ENCODE measurements at places on chromosomes 2 and 18. TPM values are rescaled to one million over a fixed set of nuclear protein-coding genes. Genes with fewer than 3 reads are reported as not detected.

- H3K27me3 ChIP-seq: no peaks in the 10 kb centered on the region
- H3K4me1 ChIP-seq: no peaks in the 10 kb centered on the region
- H3K27ac ChIP-seq: no peak overlapping the region
- no peak overlapping the region for H3K4me3 ChIP-seq
- no peak for DNase-seq
These were observed 261.2 kb downstream of the ALK start for GRCh38 chr2:29660201-29660600.

- H3K4me3 ChIP-seq: no peak overlapping the region
- no peak for DNase-seq
- no peak overlapping the region for H3K27ac ChIP-seq
- no peaks in the 10 kb centered on the region for H3K27me3 ChIP-seq
- H3K36me3 ChIP-seq: no peaks in the 10 kb centered on the region
These were observed 36.4 kb downstream of the SLC20A1 start for GRCh38 chr2:112682101-112682500.

DNA sequence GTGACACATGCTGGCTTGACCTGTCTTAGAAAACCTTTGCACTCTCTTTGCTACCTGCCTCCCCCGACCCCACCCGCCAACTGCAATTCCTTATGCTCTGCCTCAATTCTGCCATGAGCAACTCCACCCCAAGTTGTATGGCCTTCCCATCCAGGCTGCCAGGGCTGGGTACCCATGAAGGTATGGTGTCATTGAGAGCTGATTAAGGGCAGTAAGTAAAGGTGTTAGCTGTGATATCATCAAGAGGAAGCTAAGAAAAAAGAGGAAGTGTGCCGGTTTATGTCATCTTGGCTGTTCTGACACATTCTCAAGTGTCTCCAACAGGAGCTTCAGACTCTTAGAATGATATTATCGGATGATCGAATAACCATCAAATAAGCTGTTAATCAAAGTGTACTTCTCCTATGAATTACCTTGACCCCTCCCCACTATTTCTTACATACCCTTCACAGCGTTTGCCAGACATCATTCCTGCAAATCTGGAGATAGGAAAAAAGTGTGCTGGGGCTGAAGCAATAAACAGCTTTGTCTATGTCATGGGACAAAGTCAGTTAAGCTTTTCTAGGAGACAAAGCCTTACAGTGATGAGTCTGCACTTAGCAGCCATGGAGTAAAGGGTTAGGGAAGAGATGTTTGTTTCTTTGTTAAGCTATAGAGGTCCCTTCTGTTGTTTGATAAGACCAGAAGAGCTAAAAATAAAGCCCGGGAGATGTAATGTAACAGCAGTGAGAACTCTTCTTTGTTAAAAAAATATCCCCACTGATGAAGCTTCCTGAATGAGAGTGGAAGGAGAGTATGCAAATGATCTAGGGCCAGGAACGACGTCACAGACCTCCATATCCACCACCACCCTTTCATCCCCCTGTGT, 40.4 kb upstream of the SMAD2 start:
- no peak overlapping the region for H3K4me3 ChIP-seq
- H3K27ac ChIP-seq: no peak overlapping the region
- peaks cover 18% of the 10 kb centered on the region for H3K27me3 ChIP-seq
- DNase-seq: peak; percentile 73
- peaks cover 18% of the 10 kb centered on the region for H3K4me1 ChIP-seq

GRCh38 chr2:167818521-167818920, 428.9 kb downstream of the STK39 start:
- no peak for DNase-seq
- no peak overlapping the region for H3K27ac ChIP-seq
- no peaks in the 10 kb centered on the region for H3K36me3 ChIP-seq

DNA sequence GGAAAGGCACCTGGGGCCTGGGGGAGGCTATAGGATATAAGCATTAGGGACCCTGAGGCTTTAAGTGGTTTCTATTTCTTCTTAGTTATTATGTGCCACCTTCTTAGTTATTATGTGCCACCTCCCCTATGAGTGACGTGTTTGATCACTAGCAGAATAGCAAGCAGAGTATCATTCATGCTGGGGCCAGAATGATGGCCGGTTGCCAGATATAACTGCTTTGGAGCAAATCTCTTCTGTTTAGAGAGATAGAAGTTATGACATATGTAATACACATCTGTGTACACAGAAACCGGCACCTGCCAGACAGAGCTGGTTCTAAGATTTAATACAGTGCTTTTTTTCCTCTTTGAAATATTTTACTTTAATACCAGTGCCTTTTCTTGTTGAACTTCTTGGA, 29.4 kb downstream of the LIPG start:
- no peaks in the 10 kb centered on the region for H3K36me3 ChIP-seq
- DNase-seq: no peak
- H3K4me3 ChIP-seq: no peak overlapping the region

DNA sequence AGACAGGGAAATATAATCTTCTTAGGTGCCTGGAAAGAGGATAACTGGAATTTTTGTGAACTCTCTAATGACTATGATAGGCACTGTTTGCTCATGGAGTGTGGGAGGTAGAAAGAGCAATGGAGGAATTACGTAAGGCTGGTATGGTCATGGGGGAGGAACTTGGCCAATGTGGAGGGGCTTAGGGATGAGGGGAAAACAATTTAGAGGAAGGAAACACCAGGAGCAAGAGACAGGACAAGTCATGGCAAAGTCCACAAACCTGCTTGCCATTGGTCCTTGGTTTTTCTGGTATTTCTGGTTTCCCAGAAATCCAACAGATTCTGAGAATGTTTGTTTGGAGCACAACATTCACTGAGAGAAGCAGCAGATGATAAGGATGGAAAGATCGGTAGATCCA, 274.2 kb downstream of the DYSF start:
- no peak overlapping the region for H3K27ac ChIP-seq
- H3K4me1 ChIP-seq: no peaks in the 10 kb centered on the region
- no peak overlapping the region for H3K4me3 ChIP-seq
- no peaks in the 10 kb centered on the region for H3K27me3 ChIP-seq
- no peak for DNase-seq
- no peaks in the 10 kb centered on the region for H3K36me3 ChIP-seq

GRCh38 chr2:200821686-200822245, 10.1 kb downstream of the BZW1 start:
- H3K27ac ChIP-seq: no peak overlapping the region
- H3K36me3 ChIP-seq: peaks cover 21% of the 10 kb centered on the region
- H3K27me3 ChIP-seq: no peaks in the 10 kb centered on the region
- no peak overlapping the region for H3K4me3 ChIP-seq
- H3K4me1 ChIP-seq: no peaks in the 10 kb centered on the region

The CHRND gene
- not detected for polyA plus RNA-seq

The TUBA4B gene
- polyA plus RNA-seq: not detected

The DSG1 gene
- polyA plus RNA-seq: not detected

The CNTNAP5 gene
- not detected for polyA plus RNA-seq

The XDH gene
- not detected for polyA plus RNA-seq

The RAD51AP2 gene
- not detected for polyA plus RNA-seq

Measured in B cell (primary cell).